Caco-2 (cell line): ENCODE measurements at places on chromosomes 5 and 9.
A peak's percentile ranks its signal among the peaks of the same experiment; 100 is the strongest.

DNA sequence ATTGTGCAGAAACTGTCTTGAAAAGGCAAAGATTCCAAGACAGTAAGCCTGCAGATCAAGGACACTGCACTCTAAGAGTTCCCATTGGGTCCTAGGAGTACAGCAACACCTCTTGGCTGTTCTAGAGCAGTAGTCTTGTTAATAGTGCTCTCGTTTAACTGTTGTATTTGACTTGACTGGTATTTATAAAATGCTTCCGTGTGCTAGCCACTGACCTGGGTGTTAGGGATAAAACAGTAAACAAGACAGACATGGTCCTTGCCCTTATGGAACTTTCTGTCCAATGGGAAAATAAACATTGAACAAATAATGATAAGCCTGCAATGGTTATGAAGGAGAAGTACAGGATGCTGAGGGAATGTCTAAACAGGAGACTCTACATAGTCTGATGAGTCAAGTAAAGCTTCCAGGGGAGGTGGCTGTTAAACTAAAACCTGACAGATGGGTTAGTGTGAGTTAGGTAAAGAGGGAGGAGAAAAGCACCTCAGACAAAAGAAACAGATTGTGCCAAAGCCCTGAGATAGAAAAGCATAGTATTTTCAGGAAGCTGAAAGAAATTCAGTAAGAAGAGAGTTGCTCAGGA, 33.3 kb downstream of the TDRD7 start:
- DNase-seq = no peak

DNA sequence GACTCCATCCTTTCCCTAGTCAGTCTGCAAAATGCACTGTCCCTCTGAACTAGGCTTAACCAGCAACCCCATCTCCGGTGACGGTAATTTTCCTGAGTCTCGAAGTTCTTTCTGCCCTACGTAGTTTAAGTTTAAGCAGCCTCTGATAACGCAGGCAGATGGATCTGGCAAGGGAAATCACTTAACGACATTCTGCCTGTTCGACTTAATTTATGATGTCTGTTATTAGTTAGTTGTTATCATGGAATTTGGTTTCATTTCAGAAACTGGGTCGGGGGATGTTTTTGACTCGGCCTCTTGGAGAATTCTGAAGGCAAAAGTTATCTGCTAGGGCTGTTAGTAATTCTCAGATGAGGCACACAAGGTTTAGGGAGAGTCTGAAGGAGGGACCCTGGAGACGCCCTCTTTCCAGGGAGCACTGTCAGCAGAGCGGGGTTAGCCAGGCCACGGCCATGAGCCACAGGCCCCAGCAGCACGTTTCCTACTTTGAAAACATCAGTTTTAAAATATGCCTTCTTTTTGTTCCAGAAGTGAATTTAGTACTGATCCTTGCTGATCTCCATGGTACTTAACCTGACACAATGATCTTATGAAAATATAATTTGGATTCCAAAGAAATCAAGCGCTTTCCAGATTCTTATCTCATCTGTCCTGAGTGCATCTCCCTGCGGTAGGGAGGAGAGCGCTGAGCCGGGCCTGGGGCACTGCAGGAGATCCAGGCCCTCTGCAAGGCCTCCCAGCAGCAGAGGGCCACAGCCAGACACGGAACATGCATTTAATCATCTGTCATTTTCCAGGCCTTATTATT, 171.0 kb upstream of the OTULINL start:
- no peak for DNase-seq

- no peak for DNase-seq
These were observed 14.6 kb downstream of the UBE2D2 start for GRCh38 chr5:139575751-139576150.

DNA sequence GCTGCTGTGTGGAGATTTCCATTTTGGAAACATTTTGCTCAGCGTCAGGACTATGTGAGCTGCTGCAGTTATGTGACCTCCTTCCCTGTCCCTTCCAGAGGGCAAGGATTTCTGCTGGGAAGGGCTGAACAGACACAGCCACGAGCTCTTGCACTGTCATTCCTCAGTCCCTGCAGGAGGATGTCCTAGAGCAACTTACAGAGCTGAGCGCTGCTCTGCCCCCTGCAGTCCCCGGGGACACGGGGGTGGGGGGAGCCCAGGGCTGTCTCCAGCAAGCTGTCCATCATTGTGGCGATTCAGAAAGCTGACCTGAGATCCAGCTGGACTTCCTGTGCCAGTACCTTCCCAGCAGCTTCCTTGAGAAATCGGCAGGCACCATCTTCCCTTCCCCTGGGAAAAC, 28.0 kb upstream of the MAP1B start:
- peak; percentile 11 for DNase-seq

GRCh38 chr5:68215898-68216244, 315 bp downstream of the PIK3R1 start:
- no peak for DNase-seq

GRCh38 chr9:8172000-8172399, 372.4 kb upstream of the DMAC1 start:
- no peak for DNase-seq

DNA sequence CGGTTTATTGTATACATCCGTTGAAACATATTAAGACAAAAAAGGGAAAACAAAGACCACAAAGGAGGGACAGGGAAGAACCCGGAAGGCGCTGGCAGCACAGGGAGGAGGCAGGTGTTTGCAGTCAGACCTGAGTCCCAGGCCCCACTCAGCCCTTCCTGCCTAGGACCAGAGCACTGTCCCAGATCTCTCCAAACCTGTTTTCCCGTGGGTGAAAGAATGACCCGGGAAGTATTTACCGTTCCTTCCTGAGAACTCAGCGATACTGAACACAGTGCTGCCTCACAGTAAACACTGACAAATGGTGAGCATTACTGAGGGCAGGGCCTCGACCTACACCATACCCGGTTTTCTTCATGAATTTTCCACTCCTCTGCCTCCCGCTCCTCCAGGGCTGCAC, 1.2 kb downstream of the ABO start:
- DNase-seq = no peak

- no peak for DNase-seq
These were observed 20.8 kb upstream of the TCERG1 start for GRCh38 chr5:146426305-146426704.

- DNase-seq = no peak
These were observed 678 bp upstream of the KIF12 start for GRCh38 chr9:114099669-114100270.
